Temporal lobe (tissue), 4 donors: ENCODE measurements at places on chromosomes 5 and 9. TPM values are rescaled to one million over a fixed set of nuclear protein-coding genes. Genes with fewer than 3 reads are reported as not detected.

The CD72 gene
- 0.49 TPM for total RNA-seq

The PCDHB5 gene
- 7.6 TPM for total RNA-seq

The KDM3B gene
- total RNA-seq: 70.6 TPM

The SLC4A9 gene
- total RNA-seq: under 0.01 TPM

The SLC45A2 gene
- 0.49 TPM for total RNA-seq

The KIAA0825 gene
- total RNA-seq: 25.1 TPM
